ENCODE measurements at places on chromosomes 11 and 22.

GRCh38 chr11:8287297-8287696 is 23.6 kb upstream of the LMO1 start:
- H3K4me1 ChIP-seq: no peaks in the 10 kb centered on the region
- H3K36me3 ChIP-seq: no peaks in the 10 kb centered on the region
- no peak for DNase-seq
- no peak overlapping the region for H3K27ac ChIP-seq
- H3K4me3 ChIP-seq: no peak overlapping the region
- peaks cover 17% of the 10 kb centered on the region for H3K27me3 ChIP-seq

DNA sequence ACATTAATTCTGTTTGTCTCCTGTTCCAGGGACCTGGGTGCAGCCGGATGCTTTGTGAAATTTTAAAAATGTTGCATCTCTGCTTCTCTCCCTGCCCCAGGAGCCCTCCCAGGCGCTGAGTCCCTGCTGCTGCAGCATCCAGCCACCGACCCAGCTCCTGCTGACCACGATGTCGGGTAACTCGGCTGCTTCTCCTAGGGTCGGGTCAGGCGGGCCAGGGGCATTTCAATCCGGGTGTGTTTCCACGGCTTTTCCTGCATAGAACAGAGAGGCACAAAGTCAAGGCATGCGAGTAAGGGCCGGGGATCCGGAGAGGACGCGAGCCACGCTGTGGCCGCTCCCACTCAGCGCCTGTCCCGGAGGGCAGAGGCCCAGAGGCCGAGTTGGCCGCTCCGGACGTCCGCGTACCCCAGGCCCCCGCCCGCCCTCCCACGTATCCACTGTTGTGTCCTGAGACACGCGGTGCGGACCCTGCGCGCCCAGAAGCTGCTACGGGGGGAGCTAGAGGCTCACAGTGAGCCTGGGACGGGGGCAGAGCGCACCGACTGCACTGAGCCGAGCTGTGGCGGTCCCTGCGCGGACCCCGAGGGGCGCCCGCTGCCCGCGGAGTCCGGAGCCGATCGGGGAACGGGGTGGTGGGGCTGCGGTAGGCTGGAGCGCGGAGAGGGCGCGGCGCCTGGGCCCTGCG is at the start of gene POU2AF3:
Gene POU2AF3 (plus strand): TSS at position 134 of the 688 bp plus-strand sequence. CDS start 36 bp downstream, at position 170.
- DNase-seq: no peak
- H3K27me3 ChIP-seq: peaks cover 15% of the 10 kb centered on the region
- H3K27ac ChIP-seq: peak within 1 kb of the TSS; percentile 94
- no peaks in the 10 kb centered on the region for H3K36me3 ChIP-seq
- peaks cover 57% of the 10 kb centered on the region for H3K4me1 ChIP-seq

GRCh38 chr11:114059984-114060391 is 477 bp downstream of the ZBTB16 start:
- no peak for DNase-seq
- H3K4me1 ChIP-seq: peaks cover 9% of the 10 kb centered on the region
- peak overlapping the region; percentile 92 for H3K4me3 ChIP-seq
- peaks cover 28% of the 10 kb centered on the region for H3K36me3 ChIP-seq
- H3K27ac ChIP-seq: peak overlapping the region; percentile 96

- H3K27ac ChIP-seq: no peak overlapping the region
- no peaks in the 10 kb centered on the region for H3K27me3 ChIP-seq
- H3K4me3 ChIP-seq: no peak overlapping the region
- no peaks in the 10 kb centered on the region for H3K4me1 ChIP-seq
- H3K36me3 ChIP-seq: no peaks in the 10 kb centered on the region
These were observed 48.7 kb downstream of the FDX1 start for GRCh38 chr11:110478410-110478809.

DNA sequence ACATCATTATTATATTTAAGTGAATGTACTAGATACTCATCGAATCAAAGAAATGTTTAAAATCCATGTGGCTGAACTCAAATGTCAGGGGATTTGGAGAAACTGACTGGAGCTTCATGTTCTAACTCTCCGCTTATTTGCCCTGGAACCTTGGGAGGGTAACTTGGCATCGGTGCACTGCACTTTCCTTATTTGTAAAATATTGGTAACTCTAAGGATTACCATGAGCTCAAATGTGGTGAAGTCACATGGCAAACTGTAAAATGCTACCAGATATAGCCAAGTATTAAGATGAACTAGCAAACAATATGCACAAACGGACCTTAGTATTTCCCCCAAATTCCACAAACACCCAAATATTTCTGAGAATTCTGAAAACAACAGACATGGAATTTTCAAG is 75.6 kb downstream of the ETS1 start:
- H3K36me3 ChIP-seq: no peaks in the 10 kb centered on the region
- H3K4me3 ChIP-seq: no peak overlapping the region
- no peak overlapping the region for H3K27ac ChIP-seq
- DNase-seq: no peak
- peaks cover 43% of the 10 kb centered on the region for H3K4me1 ChIP-seq

- peaks cover 93% of the 10 kb centered on the region for H3K4me1 ChIP-seq
- H3K27me3 ChIP-seq: no peaks in the 10 kb centered on the region
- no peaks in the 10 kb centered on the region for H3K36me3 ChIP-seq
- peak overlapping the region; percentile 47 for H3K27ac ChIP-seq
These were observed 31.7 kb upstream of the GRAMD4 start for GRCh38 chr22:46588279-46589140.

DNA sequence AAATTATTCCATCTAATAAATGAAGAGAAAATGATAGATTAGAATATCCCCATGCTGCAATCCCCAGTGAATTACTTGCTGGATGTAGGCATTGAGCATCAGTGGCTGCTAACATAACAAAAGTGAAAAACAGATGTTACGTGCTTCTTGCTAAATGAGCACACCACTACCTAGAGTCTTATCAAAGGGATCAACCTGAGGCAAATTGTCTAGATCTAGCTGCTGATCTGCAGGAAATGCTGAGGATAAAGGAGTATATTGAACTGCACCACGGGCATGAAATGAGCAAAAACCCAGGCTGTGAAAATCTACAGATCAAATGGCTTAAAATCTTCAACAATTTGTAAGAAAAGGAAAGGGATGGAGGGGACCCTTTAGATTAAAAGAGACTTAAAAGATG is 45.3 kb upstream of the SCUBE2 start:
- H3K4me1 ChIP-seq: peaks cover 41% of the 10 kb centered on the region
- no peak overlapping the region for H3K27ac ChIP-seq
- H3K27me3 ChIP-seq: no peaks in the 10 kb centered on the region

DNA sequence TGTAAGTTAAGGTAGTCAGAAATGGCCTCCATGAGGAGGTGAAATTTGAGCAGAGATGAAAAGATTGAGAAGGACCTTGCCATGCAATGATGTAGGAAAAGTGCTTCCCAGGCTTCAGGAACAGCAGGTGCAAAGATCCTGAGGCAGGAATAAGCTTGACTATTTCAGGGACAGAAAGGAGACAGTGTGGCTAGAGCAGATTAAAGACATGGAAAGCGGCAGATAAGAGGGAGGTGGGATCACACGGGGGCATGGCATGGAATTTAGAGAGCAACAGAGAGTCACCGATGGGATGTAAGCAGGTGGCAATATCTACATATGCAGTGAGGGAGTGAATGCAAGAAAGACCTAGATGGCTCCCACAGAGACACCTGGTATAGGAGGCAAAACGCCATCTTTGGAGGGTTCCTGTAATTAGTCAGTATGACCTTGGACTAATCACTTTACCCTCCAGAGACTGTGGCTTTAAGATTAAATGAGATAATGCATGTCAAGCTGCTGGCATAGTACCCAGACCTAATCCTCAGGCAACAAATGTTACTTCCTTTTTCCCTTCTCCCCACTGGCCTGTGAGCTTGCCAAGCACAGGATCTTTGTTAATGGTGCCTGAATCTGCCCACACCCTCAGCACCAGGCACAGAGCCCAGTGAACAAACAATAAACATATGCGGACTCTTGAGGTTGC is 24.6 kb upstream of the ACER3 start:
- no peaks in the 10 kb centered on the region for H3K27me3 ChIP-seq
- H3K27ac ChIP-seq: peak overlapping the region; percentile 59
- no peak for DNase-seq
- no peak overlapping the region for H3K4me3 ChIP-seq
- no peaks in the 10 kb centered on the region for H3K36me3 ChIP-seq

- H3K27me3 ChIP-seq: no peaks in the 10 kb centered on the region
- H3K4me1 ChIP-seq: peaks cover 31% of the 10 kb centered on the region
- no peak for DNase-seq
- H3K4me3 ChIP-seq: no peak overlapping the region
- peak overlapping the region; percentile 9 for H3K27ac ChIP-seq
These were observed 3.4 kb upstream of the CDC42EP2 start for GRCh38 chr11:65311170-65311678.

DNA sequence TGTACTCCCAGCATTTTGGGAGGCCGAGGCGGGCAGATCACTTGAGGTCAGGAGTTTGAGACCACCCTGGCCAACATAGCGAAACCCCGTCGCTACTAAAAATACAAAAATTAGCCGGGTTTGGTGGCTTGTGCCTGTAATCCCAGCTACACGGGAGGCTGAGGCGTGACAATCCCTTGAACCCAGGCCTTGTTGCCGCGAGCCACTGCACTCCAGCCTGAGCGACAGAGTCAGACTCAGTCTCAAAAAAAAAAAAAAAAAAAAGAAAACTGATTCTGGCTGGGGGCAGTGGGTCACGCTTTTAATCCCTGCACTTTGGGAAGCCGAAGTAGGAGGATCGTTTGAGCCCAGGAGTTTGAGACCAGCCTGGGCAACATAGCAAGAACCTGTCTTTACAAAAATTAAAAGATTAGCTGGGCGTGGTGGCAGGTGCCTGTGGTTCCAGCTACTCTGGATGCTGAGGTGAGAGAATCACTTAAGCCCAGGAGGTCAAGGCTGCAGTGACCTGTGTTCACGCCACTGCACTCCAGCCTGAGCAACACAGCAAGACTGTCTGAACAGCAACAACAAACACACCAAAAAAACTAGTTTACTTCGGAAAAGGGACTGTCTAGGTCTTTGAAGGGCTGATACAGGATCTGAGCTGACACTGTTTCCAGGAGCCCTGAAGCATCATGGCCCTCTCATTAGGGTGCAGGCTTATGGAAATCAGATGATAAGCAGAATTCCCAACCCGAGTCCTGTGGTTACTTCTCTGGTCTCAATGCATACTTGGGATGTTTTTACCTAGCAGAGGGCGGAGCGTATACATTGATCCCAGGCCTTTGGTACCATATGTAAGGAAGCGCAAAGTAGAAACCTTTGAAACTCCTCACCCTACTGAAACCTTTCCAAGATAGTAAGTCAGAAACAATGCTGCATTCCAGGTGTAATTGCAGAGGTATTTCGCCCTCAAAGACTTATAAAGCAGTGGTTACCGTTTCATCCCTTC is 1.8 kb upstream of the CHKB start:
- no peak overlapping the region for H3K27ac ChIP-seq
- H3K4me1 ChIP-seq: peaks cover 26% of the 10 kb centered on the region
- no peak for DNase-seq
- no peak overlapping the region for H3K4me3 ChIP-seq
- no peaks in the 10 kb centered on the region for H3K27me3 ChIP-seq
